ENCODE measurements at places on chromosomes 7 and 10.

DNA sequence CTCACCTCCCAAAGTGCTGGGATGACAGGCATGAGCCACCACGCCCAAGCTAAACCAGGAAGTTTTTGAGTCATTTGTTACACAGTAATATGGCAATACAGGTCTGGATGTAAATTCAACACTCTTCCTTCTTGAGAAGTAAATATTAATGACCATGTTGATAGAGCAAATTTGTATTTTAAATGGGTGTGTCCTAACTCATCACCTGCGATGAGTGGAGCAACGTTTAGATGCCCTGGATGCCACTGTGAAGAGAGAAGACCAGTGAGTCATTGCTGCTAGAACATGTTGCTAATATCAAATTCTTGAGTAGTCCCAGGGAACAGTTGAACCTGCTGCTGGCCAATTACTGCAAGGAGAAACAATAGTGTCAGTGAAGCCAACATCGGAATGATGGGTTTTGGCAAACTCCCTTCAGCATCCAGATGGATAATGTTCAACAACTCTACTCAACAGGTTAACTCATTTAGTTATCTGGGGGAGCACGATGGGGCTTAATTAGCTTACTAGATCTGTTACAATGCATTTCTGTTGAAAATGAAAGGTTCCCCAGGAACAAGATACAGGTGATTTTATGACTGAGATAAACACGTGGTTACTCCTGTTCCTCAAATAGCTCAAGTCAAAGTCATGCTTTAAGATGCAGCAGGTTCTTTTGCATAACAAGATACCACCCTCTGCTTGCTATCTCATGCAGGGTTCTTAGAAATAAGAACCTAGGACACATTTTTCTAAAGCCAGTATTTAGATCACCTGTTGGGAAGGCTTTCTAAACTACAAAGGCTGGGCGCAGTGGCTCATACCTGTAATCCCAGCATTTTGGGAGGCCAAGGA, 146.8 kb downstream of the CALN1 start:
- no peak for DNase-seq

DNA sequence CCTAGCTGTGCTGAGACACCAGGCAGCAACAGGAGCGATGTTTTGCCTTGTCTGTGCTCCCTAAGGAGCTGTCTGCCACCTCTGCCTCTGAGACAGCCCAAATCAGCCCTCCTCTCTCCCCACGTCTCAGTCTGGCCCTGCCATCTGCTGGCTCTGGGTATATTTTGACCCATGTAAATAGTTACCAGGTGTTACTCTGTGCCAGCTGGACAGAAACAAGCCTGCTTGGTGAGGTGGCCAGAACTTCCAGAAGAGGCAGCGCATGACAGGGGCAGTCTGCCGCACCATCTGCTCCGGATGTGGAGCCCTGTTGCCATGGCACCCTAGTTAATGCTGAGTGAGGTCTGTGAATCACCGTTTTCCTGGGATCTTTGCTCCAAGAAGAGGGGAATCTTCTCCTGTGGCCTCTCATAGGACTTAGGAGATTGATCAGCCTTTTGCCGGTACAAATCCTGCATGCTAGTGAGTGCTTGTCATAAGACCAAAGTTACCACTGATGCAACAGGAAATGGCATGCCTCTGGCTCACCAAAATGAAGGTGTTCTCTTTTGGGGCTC, 31.8 kb downstream of the GSTO2 start:
- no peak for DNase-seq

DNA sequence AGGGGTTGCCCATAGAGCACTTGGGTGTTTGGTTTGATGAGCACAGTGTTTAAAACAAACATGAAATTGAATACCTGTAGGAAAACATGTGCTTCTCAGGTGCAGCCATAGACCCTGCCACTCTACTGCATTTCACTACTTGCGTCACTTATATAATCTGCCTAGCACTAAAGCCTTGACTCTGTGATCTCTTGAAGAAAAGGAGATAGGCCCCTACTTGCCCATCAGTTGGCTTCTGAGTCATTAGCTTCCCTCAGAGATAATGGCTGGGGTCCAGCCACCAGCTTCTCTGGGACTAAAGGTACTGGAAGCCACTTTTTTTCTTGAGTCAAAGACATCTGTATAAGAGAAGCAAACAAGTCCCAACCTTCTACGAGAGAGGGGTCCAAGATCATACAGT, 45.9 kb upstream of the BTRC start:
- DNase-seq, result no peak

DNA sequence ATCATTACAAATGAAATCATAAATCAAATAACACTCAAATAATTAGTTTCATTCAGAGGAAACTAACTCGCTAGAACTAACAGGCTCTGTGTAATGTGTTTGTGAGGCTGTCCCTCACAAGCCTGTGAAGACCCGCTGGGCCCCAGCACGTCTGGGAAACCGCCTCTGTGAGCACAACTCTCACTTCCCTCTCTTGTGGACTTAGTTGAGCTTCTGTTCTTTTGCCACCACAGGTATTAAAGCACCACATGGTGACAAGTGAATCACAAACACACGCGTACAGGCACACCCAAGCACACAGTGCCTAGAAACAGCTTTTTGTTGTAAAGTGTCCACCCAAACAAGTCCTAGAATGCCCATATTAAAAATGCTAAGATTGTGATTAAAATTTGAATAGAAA, 51.0 kb downstream of the ZNF777 start:
- DNase-seq, result no peak

DNA sequence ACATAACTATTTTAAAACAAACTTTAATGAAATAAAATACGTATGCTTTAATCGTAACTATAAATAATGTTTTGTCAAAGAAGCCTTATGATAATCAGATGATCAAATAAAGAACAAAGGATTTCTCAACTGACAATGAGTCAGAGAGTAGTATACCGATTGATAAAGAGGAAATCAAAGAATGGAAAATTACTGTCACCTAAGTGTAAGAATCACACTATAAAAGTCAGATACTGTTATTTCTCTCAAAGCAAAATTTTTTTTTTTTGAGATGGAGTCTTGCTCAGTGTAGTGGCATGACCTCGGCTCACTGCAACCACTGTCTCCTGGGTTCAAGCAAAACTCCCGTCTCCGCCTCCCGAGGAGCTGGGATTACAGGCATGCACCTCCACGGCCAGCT, 18.8 kb downstream of the DNAJC2 start:
- no peak for DNase-seq

GRCh38 chr7:92670204-92670851, 80.1 kb upstream of the FAM133B start:
- DNase-seq, result no peak

DNA sequence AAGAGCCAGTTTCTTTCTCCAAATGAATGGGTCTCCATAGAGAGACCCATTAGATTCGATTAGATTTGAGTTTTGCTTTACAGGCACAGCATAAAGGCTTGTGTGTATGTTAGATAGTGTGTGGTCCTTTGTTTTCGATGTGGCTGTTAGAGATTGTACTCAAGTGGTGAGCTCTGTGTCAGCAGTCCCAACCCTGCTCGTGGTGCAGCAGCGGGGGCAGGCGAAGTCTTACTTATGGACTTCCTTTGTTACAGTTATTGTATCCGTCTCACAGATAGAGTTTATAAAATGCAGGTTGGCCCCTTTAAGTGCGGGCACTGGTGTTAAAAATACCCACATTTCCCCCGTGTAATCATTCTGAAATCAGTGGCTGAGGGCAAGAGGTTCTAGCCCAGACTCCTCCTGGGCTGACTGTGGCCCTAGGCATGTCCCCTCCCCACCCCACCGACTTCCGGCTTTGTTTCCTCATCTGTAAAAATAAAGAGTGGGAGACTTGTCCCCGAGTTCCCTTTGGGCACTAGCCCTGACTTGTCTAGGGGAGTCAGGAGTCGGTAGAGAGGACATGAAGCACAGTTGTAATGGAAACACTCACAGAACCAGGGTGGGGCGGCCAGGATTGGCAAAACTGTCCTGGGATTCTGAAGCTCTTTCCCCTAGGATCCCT, 28.6 kb downstream of the MTURN start:
- no peak for DNase-seq

- DNase-seq, result no peak
Measured at GRCh38 chr7:50121286-50121685, 28.2 kb upstream of the ZPBP start.

GRCh38 chr7:5699467-5700384, 81.7 kb downstream of the RNF216 start:
- DNase-seq, result peak; percentile 68

GRCh38 chr10:36393801-36394200, 731.6 kb upstream of the ANKRD30A start:
- DNase-seq, result no peak

DNA sequence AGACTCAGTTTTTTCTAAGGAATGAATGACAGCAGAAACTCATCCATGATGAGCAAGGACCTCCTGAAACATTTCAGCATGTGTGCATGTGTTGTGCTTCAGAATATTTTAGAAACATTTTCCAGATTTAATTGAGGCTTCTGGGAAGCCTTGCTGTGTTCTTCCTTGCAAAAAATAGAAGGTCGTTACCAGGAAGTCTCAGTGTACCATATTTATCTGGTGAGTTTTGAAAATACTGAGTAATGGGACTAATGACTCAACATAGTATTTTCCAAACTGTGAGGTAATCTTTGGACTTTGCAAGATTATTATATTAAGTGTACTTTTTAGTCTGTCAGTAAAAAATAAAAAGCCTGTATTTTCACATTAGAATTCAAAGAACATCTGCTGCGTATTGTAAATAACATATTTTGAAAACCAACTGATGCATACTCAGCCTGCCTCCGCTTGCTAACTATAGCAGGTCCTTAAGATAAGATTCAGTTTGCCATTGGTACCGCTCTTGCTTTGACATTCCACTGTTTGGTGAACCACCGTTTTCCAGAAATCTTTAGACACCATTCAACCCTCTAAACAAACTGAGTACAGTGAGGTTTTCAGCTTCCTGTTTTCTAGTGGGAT, 739.6 kb upstream of the GALNT17 start:
- DNase-seq, result no peak

- DNase-seq, result no peak
Measured at GRCh38 chr7:26588511-26588910, 275.9 kb downstream of the SKAP2 start.

- no peak for DNase-seq
Measured at GRCh38 chr10:49518566-49518965, 20.4 kb downstream of the ERCC6 start.

- DNase-seq, result no peak
Measured at GRCh38 chr10:124213899-124214510, 120.6 kb upstream of the CHST15 start.

All from stimulated activated CD8-positive, alpha-beta memory T cell treated with anti-CD3 and anti-CD28 coated beads, Interleukin-15, amount 100 ng/mL, for 48 hours (primary cell).